ENCODE measurements at places on chromosomes 12 and 14. TPM values are rescaled to one million over a fixed set of nuclear protein-coding genes. Genes with fewer than 3 reads are reported as not detected.

- no peak for DNase-seq
Measured at GRCh38 chr12:2003676-2004112, 563 bp downstream of the DCP1B start.

DNA sequence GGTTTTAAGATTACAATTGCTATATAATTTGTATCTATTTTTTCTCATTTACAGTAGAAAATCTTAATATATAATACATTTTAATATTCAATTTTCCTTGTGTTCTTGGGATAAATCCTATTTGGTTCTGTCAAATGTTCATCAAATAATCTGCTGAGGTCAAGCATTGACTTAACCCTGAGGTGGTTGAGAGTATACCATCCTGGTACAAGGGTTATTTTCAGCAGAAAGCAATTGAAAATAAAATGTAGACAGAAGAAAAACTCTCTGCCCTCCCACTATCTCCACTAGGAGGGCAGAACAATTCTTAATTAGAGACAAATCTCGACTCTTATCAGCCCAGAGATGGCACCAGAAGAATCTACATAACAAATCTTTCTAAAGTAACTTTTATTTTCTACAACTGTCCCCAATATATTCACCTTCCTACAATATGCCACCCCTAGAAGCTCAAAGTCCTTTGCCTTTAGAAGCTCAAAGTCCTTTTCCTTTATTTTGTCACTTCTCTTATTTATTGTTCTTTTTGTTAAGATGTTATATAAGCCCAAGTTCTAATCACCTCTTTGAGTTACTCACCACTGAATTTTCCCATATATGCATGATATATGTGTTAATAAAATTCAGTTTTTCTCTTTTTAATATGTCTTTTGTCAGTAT is 57.9 kb upstream of the ERGIC2 start:
- DNase-seq = no peak

DNA sequence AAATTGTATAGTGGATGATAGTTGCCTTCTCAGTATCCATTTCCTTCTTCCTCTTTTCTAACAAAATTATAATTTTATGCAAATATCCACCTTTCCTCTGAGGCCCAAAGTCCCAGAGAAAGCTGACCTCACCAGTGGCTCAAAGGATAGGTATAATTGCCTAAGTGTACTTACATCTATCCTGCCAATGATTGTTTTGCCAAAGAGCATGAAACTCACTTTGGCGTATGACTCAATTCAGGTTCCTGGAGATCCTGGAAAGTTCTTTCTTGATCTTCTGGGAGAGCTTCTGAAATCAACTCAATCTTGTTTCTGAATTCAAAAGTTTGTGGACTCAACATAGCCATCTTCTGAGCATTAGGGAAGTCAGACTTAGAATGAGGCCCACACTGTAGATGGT is 10.5 kb upstream of the RBM25 start:
- no peak for DNase-seq

DNA sequence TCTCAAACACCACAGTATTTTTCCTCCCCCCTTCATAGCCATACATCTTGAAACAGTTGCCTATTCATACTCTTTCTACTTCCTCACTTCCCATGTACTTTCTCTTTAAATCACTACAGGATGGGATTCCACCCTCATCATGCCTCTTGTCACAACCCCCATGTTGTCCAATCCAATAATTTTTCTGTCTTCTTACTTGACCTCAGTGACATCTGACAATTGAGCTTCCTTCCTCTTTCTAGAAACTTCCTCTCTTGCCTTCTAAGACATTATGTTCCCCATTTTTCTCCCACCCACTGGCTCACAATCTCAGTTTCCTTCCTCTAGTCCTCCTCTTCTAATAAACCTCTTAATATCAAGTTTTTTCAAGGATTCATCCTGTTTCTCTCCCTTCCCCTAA is 5.3 kb downstream of the C2CD5 start:
- DNase-seq = no peak

GRCh38 chr12:124512667-124513296 is 54.6 kb downstream of the NCOR2 start:
- DNase-seq = no peak

DNA sequence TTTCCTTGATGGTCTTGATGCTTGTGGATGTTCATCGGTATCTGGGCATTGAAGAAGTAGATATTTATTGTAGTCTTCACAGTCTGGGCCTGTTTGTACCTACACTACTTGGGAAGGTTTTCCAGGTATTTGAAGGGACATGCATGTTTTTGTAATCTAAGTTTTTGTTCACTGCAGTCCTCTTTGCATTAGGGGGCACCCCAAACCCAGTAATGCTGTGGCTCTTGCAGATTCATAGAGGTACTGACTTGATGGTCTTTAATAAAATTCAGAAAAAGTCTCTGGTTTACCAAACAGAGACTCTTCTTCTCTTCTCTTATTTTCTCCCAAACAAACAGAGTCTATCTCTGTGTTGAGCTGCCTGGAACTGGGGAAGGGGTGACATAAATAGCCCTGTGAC is 150.9 kb upstream of the SLC16A7 start:
- DNase-seq = peak; percentile 31

DNA sequence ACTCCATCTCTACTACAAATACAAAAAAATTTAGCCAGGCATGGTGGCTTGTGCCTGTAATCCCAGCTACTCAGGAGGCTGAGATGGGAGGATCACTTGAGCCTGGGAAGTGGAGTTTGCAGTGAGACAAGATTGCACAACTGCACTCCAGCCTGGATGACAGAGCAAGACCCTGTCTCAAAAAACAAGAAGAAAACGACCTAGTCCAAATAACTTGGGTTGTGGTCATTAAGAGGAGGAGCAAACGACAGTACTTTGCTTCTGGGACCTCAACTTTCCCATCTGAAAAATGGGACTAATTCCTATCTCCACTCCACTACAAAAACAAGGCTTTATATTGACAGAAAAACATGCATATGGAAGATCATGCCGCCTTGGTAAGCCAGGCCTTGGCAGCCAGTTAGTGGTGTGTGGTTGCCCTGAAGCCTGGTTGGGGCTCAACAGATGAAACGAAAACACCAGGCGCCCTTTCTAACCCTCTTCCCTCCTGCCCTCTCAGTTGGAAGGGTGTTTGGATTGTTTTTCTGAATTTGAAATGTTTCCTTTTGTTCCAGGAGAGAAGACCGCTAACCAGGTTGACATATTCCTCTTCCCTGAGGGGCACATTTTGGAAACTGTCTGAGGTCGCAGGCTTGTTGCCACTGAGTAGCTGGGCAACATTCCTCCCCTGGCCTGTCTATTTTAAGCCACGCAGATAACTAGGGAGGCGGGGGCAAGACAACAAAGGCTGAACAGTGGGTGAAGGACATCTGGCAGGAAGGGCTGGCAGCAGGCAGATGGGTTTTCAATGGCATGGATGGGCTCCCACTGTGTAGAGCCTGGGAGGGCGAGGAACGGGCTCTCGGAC is 13.7 kb upstream of the VPS37B start:
- DNase-seq = no peak

DNA sequence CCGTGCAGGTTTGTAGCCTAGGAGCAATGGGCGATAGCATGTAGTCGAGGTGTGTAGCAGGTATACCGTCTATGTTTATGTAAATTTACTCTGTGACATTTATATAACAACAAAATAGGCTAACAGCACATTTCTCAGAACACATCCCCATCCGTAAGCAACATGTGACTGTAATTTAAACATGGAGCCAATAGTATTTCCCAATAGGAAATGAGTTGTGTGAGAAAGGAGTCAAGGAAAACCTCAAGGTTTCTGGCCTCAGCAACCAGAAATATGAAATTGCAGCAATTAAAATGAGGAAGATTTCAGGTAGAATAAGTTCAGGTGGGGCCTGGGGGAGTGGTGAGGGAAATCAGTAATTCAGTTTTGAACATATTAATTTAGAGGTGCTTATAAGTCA is 136.0 kb downstream of the MSRB3 start:
- no peak for DNase-seq

DNA sequence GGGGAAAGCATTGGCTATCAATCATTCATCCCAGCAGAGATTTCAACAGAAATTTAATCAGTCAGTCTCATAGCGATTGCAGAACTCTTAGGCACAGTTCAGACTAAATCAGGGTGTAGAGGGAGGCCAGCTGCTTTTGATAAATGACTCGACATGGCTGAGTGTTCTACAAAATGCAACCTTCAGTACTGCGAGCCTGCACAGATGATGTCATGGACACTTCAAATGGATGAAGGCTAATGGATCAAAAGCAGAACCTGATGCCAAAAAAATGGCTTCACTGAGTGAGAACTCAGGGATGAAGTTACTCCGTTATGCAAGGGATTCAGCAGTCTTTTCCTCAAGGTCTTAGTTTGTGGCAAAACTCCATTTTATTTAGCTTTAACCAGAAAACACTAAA is 167.3 kb downstream of the DACT1 start:
- no peak for DNase-seq

GRCh38 chr14:52089218-52089617 is 20.4 kb upstream of the NID2 start:
- no peak for DNase-seq

GRCh38 chr12:111099186-111099585 is 178.8 kb upstream of the MYL2 start:
- DNase-seq = no peak

GRCh38 chr12:79086541-79087296 is 222.1 kb downstream of the SYT1 start:
- no peak for DNase-seq

- DNase-seq = peak; percentile 16
Measured at GRCh38 chr14:95683793-95684192, 2.4 kb upstream of the TCL1B start.

DNA sequence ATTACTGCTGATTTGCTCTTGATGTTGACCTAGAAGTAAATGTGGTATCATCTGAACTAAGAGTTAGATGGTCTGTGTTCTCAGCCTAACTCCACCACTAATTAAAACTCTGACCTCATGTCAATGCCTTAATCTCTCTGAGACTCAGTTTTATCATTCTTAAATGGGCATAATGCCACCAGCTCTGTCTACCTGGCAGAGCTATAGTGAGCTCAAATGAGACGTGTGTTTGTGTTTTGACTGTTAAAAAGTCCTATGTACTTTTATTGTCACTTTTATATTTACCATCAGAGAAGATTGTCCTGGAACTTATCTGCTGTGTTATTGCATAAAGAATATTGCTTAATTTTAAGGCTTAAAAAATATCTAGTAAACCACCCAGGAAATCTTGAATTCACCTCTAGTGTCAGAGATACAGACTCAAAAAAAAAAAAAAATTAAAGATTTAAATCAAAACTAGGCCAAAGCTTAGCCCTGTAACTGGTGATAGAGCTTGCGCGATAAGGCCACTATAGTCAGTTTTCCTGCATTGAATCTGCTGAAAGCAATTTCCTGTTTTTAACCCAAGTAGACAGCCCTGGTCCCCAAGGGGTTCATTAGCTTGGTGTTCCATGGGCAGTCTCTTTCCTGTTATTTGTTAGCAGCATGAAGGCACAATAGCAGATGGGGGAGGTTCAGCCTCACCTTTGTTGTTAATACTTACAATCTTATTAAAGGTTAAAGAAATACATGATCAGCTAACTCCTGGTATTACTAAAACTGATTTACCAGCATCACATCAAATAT is 261.8 kb downstream of the ATP23 start:
- DNase-seq = no peak

GRCh38 chr12:131776237-131776889 is 51.8 kb upstream of the MMP17 start:
- DNase-seq = peak; percentile 49

DNA sequence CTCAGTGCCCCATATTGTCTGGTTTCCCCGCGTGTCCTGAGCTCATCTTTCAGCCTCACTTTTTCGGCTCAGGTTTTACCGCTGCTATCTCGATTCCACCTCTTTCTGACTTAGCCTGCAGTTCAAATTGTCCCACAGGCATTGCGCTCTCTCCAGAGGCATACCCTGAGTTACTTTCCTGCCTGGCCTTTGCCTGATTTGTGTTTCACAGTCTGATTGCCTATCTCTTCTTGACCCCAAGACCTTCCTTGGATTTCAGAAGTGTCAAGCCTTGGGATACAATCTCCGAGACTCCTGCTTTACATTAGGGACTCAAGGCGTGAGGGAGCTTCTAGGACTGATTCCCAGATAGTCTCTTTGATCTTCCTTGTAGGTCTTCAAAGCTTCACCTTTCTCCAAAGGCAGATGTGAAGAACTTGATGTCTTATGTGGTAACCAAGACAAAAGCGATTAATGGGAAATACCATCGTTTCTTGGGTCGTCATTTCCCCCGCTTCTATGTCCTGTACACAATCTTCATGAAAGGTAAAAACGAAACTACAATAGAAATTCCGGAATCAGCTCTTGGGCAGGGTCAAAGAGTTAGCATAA is 629 bp downstream of the LETMD1 start:
- DNase-seq = no peak

DNA sequence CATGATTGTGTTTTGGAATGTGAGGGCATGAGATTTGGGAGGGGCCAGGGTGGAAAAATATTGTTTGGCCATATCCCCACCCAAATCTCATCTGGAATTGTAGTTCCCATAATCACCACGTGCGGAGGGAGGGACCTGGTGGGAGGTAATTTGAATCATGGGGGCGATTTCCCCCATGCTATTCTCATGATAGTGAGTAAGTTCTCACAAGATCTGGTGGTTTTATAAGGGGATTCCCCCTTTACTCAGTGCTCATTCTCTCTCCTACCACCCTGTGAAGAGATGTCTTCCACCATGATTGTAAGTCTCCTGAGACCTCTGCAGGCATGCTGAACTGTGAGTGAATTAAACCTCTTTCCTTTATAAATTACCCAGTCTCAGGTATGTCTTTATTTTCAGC is 15.7 kb downstream of the OR10P1 start:
- DNase-seq = peak; percentile 46

DNA sequence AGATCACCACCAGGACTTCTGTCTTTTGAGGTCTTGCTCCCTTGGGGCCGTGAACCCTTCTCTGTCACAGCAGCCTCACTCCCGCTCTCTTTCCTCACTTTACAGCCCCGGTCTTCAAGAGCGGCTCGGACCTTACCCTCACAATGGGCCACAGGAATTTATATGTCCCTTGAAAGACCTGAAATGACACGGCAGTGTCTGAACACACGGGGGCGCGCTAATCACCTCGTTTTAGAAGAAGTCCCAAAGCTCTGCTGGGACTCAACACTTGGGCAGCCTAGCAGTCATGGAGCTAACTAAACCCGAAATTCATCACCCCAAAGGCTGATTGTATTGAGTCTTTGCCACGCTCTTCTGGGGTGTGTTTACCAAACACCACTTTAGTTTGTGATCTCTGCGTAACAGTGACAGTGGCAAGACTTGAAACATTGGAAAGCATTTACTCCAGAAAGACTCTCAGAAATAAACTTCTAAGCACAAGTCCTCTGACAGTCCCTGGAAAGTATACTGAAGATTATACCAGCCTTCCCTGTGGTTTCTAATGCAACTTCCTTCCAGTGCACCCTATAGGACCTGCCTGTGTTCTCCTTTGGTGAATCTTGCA is 29.0 kb downstream of the SERPINA11 start:
- peak; percentile 76 for DNase-seq

Gene SUOX
- 4.6 TPM for total RNA-seq

Gene RIN3
- total RNA-seq = 61.3 TPM

Gene TMEM119
- total RNA-seq = not detected

Gene SMCO3
- not detected for total RNA-seq

Gene CPSF6
- total RNA-seq = 94.1 TPM

Gene PPP1R3E
- 43.9 TPM for total RNA-seq

Gene KRT6C
- not detected for total RNA-seq

Gene DMAC2L
- 15.5 TPM for total RNA-seq

Data from activated CD8-positive, alpha-beta T cell treated with anti-CD3 and anti-CD28 coated beads for 36 hours (primary cell).